ENCODE measurements at places on chromosomes 11 and 22.

GRCh38 chr22:37162221-37163095 is 12.7 kb upstream of the IL2RB start:
- peak; percentile 76 for DNase-seq

- DNase-seq = no peak
Measured at GRCh38 chr11:112382561-112382960, 121.9 kb upstream of the PLET1 start.

DNA sequence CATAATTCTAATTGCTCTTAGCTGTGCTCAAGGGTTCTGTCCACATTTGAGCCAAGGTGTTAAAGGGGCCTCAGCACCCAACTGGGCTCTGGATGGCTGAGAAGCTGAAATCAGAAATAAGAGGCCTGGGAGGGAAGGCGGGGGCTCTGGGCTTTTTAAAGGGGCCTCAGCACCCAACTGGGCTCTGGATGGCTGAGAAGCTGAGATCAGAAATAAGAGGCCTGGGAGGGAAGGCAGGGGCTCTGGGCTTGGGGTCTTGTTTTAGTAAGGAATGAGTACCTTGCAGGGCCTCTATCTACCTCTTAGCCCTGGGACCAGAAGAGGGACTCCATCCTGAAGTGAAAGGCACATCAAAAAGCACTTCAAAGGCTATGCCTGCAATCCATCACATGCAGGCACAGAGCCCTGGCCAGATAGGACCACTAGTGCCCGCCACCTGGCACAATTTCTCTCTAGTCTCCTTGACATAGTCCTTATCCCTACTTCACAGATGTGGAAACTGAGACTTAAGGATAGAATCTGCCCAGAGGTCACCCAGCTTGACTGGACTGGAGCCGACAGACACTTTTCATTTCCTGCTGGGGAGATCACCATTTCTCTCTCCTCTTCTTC is 35.6 kb downstream of the DKK3 start:
- DNase-seq = no peak

DNA sequence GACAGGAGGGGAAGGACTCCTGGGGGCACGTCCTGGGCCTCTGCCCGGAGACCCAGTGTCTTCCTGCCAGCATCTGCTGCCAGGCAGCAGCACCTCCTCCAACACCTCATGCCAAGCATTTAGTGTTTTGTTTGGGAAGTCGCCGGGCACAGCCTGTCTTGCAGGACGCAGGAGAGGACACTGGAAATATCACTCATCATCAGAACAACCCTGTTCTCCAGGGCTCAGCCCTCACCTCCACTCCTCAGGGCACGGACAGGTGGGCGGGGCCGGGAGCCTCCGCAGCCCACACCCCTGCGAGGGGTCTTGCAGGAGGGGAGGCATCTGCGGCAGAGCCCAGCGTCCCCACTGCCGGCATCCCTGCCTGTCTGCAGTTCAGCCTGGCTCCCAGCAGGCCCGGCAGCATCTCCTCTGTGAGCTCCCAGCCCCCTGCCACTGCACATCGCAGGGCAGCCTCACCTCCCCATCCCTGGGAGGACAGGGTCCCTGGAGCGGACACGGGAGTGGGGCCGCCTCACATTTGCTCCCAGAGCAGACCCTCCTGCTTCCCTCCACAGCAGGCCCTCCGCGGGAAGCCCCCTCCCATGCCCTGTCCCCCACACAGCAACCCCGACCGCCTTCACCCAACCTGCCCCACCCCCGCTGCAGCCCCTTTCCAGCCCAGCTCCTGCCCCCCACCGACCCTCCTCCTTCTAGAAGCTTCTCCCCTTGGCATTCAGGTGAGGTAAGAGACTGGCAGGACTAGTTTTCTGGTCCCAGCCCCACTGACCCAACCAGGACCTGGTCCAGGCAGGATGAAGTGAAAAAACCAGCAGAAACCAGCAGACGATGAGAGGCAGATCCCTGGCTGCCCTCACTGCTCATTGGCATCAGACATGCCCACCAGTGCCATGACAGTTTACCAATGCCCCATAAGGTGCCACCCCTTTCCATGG is 72.7 kb downstream of the BRD1 start:
- no peak for DNase-seq

- DNase-seq = no peak
Measured at GRCh38 chr22:43570531-43571165, 158.8 kb downstream of the MPPED1 start.

DNA sequence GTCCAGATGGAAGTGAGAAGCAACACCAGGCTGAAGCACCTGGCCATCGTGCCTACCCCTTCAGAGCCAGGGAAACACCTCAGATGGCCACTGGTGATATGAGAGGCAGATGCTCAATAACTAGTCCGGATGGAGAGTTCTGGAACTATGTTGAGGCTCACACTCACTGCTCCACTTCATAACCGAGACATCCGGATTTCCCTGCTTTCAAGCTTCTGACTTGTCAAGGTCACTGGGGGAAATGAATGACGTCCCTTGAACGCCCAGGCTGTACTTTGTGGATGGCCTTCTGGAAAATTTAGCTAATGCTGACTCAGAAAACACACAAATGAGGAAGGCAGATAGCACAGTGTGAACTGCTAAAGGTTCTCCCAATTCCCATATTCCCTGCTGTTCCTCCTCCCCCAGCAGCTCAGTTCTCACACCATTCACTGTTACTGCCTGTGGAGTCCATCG is at the start of gene LYVE1:
TSS of gene LYVE1 (minus strand) at position 180 of the 456 bp plus-strand sequence. CDS start at position 47, 133 bp downstream.
- DNase-seq = no peak

DNA sequence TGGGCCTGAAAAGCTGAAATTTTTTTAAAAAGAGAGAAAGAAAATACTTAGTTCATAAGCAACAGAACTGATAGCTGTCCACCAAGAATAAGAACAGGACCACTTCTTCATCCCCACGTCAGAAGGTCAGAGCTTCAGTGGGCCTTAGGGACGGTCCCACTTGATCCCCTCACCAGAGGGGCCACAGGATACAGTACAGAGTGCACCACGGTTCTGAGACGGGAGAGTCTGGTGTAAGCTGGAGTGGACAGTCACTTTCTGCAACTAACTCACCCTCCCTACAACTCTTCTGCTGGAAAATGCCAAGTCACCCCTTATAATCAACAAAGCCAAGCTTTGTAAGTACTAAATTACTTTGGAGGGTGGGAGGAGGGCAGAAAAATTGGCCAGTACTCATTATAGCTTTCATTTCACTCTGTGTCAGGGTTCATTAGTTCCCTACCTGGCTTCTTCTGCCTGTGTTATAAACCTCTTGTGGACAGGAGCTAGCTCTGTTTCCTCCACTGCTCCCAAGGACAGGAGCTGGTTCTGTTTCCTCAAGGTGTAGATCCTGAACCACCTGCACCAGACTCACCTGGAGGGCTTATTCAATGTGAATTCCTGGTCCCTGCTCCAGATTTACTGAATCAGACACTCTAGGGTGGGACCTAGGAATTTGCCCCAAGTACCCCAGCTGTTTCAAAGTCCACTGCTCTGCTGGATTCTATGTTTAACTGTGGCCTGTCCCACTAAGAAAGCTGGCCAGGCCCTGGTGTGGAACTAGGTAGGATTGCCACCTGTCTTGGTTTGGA is 39.6 kb downstream of the SCGB1A1 start:
- no peak for DNase-seq

DNA sequence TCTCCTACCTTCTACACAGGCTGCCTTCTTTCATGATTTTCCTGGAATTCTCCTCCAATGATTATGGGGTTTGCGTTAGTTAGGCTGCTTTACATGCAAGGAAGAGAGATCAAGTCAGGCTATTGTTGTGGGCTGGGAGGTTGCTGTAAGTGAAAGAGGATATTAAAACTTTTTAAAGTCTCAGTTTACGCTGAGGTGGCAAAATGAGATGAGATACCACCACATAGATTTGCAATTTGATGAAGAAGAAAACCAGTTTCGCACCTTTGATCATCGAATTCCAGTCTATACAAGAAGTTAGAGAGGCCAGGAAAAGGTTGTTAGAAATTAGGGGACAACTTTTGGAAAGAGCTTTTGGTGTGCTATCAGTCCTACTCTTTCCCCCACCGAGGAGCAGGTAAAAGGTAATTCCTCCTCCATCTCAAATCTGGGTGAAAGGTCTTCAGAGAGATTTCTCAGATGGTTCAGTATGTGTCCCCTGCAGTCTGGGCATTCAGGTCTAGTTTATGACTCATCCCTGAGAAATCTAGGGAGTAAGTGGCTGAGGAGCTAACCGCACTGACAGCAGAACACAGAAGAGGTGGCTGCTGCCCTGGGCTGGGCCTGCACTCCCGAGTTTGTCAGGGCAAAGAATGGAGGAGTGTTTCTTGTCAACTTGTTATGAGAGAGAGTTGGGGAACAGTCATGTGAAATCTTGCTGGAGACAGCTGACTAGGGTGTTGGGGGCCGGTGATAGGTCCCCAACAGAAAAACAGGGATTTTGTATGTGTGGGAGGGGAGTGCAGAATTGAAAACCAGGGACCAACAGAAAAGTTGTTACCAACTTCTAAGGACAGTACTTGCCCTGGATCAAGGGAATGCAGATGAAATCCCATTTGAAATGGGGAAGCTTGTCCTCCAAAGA is 34.7 kb downstream of the CCDC83 start:
- no peak for DNase-seq

DNA sequence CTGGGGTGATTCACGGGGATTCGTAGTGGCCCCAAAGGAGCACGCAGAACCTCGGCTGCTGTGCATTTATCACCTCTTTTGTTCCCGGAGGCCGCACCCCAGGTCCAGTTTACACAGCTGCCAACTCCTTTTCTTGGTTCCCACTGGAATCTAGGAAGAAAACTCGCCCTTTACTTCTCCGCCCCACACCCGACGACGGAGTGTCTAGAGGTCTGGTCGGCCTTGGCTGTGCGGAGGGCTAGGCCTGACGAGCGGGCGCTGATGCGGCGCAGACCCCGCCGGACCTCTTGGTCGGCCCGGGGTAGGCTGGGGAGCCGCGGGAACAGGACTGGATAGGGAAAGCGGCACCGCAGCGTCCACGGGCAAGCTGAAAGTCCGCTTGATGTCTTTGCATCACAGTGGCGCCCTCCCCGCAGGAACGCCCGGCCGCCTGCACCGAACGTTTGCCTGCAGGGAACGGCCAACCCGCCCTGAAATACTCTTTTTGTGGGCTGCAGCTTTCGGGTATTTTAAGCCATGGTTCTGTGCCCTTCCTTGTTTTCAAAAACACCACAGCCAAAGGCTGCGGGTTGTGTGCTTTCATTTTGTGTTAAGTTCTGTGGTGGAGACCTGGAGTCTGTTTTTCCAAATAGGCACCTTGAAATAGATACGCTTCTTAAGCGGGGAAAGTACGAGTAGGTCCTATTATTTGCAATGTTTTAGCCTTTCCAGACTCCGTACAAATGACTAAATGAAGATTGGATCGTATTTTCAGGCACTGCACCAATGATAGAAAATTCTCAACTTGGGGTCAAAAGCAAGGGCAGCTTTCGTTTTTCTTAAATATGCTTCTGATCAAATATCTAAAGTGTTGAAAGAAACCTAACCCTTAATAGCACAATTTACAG is 829 bp upstream of the ZBED5 start:
- peak; percentile 51 for DNase-seq

DNA sequence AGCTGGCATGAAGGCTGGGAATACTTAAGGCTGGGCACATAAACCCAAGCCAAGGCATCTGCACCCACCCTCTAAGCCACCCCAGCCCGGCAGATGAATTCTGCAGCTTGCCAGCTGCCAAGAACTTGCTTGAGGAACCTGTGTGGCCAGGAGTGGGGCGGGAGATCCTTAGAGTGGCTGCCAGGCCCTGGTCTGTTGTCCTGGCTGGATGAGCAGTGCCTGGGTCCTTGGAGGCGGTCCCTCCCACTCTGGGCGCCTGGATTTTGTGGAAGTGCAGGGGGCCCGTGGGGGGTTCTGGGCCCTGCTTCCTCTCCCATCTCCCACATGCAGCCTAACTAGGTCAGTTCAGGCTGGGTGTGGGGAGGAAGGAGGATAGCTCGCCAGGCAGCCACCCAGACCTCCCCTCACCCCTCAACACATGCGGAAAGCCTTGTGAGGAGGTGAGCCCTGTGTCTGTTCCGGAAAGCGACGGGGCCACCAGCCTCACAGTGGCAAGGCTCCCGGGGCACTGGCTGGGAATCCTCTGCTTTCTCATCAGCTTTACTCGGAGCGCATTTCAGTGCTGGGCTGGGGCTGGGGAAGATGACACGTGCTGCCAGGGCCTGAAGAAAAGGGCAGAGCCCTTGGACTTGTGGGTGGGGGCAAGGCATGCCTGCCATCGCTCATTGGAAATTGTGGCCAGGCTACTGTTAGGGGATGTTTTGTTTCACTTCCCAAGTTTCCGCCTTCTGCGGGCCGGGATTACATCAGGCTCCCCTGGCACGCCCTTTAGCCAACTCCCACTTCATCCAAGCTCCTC is 8.4 kb downstream of the DAGLA start:
- DNase-seq = no peak

- no peak for DNase-seq
Measured at GRCh38 chr11:106624377-106624776, 393.9 kb downstream of the GUCY1A2 start.

DNA sequence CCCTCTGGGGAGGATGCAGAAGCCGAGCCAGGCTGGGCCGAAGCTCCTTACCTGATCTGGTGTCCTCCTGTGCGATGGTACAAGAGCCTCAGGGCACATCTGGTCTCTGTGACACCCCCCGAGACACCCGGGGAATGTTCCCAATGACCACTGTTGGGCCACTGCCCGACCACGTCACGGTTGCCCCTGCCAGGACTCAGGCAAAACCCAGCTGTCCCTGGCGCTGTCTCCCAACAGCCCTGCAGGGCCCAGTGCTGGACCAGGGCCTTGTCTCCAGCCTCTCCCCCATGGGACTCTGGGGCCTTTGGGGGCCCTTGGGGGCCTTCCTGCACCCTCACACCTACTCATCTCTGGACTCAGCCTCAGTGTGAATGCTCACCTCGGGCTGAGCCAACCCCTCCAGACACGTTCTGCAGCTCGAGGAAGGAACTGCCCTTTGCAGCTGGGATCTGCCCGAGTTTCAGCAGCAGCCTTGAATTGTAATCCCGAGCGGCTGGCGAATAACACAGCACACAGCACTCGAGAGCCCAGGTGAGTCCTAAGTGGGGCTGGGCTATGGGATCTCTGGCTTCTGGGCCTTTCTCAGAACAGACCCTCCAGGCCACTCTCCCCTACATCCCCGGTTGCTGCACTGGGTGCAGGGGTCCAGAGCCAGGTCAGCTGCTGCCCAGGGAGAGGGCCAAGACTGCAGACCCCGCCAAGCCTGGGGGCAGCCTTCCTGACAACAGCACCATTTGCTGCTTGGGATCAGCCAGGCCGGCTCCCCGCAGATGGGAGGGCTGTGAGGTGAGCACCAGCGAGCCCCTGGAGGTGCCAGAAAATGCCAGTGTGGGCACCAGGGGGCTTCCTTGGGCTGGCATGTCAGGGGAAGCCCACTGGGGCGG is 39.8 kb downstream of the RTN4R start:
- no peak for DNase-seq

DNA sequence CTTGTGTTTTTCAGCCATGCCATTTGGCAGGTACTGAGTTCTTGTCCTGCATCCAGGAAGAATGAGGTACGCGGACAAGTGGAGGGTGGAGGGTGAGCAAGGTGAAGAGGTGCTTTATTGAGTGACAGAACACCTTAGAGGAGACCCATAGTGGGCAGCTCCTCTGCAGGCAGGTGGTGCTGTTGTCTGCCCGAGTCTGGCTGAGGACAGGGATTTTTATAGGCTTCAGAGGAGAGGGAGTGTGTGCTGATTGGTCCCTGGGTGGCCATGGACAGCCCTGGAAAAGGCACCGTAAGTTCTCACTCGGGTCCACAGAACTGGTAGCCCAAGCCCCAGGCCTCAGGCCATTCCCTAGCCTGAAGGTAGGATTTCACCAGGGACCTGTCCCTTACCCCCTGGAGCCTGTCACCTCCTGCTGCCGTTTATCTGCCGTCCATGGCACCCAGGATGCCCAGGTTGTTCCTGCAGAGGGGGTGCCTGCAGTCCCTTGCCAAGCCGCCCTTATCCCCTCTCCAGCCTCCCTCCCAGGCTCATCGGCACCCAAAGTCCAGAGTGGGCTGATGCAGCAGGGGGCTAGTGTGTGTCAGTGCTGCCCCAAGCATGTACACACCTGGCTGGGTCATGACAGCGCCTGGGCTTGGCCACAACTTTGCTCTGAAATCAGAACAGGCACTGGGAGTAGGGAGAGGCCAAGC is 213.6 kb downstream of the LRRC4C start:
- no peak for DNase-seq
